ENCODE measurements at places on chromosomes 2 and 18. TPM values are rescaled to one million over a fixed set of nuclear protein-coding genes. Genes with fewer than 3 reads are reported as not detected.

DNA sequence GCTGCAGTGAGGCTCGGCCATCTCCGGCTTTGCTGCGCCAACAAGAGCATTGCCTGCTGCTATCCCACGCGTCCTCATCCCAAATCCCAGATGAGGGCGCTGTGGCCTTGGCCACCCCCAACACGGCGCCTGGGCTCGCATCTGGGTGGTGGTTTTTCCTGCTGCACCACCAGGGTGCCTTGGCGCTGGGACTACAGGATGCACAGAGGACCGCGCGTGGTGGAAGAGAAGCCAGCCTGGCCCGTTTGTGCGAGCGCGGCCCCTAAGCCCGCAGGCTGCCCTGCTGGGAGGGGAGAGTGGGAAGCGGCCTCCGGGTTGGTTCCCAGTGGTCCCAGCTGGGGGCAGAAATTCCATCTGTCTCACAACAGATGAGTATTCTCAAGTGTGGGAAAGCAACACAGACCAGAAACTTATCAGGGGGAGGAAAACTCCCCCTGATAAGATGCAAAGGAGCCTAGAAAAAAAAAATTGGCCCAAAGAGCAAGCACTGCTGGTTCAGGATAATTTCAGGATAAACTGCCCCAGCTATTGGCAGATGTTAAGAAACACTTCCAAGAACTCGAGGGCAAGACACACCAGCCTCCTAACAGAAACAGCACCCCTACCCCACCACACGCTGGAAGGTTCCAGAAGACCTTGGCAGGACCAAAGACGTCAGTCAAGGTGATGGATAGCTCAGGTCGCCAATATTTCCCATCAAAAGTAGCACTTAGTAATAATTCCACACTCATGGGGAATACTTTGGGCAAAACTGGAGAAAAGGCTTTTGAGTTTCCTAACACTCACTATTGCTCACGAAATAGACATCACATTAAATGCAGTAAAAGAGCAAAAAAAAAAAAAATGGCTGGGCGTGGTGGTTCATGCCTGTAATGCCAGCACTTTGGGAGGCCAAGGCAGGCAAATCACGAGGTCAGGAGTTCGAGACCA lies 152.1 kb downstream of the PXDN start:
- DNase-seq: no peak

- no peak for DNase-seq
These were observed 244.1 kb upstream of the MYT1L start for GRCh38 chr2:2575181-2575577.

DNA sequence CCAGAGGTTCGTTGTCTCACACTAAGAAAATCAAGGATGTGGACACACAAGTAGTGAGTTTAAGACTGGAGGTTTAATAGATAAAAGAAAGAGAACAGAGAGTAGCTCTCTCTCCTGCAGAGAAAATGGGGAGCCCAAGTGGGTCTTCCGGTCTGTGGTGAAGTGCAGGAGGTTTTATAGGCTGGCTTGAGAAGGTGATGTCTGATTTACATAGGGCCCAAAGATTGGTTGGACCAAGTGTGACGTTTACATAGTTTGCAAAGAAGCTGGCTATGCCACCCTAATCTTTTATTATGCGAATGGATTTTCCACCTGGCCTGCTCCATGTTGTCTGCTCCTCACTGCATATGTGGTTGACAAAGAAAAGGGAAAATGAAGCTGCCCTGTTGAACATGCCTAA lies 430.4 kb upstream of the TRIB2 start:
- no peak for DNase-seq

DNA sequence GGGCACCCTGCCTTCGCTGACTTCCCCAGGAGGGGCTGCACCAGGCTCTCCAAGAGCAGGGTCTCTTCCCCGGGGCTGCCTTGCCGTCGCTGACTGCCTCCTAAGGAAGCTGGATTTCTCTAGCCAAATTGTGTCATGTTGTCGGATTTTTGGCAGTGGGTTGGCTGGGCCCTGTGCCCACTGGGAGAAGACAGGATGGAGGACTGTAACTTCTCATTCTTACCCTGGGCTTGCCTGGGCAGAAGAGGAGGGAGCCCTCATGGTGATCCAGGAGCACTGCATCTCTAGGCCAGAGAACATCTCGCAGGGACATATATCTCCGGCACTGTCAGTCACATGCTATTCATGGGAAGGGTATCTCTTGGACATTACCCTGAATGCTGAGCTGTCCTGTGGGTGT lies 6.3 kb downstream of the MYO7B start:
- DNase-seq: no peak

GRCh38 chr2:139514951-139515350 lies 734.8 kb upstream of the NXPH2 start:
- no peak for DNase-seq

Gene SERPINB2
- 0.39 TPM for total RNA-seq

Gene RMDN2
- total RNA-seq: 2.4 TPM

Measured in H4 (cell line).